ENCODE measurements at places on chromosomes 5 and 9.

- DNase-seq = no peak
Measured at GRCh38 chr5:143653766-143654282, 158.1 kb upstream of the HMHB1 start.

DNA sequence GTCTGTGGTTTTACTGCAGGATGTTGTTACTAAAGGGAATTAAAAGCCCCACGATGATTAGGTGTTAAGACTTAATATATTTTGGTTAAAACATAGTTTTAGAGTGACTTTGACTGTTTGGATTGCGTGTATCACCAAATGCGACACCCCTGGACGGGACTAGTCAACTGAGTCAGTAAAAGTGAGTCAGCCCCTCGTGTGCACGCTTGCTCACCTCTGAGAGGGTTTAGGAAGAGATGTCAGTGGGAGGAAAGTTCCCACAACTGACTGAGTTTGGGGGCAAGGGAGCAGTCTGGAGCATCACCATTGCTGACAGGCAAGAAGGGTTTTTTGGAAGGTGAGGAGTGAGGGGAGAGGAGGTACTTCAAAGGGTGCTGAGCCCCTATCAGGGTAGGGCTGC lies 14.4 kb upstream of the DMRT3 start:
- DNase-seq = no peak

- no peak for DNase-seq
Measured at GRCh38 chr5:177430972-177431316, 4.5 kb downstream of the GRK6 start.

DNA sequence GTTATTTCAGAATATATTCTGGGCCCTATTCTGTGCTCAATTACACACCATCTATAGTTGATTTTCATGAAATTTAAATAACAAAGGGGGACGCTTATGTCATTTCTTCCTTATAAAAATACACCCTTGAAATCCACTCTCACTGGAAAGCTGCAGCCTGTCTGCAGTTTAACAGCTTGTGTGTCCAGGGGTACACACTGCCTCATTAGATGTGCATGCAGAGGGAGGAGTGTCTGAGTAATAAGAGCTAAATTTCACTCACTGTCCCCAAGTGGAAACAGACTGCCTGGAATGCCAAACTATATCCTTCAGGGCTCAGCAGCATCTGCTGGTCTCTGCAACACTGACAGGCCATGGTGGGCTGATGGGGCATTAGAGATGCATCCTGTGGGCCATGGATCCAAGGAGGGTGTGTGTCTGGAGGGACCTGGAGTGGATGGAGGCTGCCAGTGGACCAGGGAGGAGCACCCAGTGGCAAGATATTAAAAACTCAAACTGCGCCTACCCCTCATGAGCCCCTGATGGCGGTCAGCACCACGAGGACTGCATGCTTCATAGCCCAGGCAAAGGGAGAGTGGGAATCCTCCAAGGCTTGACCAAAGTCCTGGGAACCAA lies 15.8 kb upstream of the TIFAB start:
- no peak for DNase-seq

DNA sequence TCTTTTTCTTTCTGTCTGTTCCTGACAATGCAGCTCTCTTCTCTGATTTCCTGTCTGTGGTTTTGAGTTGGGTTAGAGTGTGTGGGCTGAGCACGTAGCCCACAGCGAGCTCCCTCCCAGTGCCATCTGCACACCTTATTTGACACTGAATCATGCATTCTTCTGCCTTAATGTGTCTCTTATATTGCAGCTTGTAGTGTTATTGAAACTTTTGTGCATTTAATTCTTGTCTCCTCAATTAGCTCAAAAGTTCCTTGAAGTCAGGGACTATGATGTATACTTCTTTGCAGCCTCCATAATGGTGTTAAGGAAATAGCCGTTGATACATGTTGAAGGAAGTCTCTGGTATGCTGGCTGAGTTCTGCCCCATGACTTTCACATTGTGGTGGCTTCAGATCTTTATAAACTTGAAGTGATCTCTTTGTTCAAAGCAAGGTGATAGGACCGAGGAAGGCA lies 576.2 kb upstream of the CLINT1 start:
- DNase-seq = no peak

DNA sequence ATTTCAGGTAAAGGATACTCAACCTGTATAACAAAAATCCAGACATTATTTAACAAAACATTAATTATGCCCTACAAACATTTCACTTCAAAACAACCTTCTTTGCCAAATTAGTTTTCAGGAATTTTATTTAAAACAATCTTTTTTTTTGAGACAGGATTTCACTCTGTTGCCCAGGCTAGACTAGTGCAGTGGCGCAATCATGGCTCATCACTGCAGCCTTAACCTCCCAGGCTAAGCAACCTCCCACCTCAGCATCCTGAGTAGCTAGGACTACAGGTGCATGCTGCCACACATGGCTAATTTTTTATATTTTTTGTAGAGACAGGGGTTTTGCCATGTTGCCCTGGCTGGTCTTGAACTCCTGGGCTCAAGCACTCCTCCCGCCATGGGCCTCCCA lies 3.9 kb downstream of the FNIP1 start:
- no peak for DNase-seq

- DNase-seq = no peak
Measured at GRCh38 chr5:123156577-123157296, 67.7 kb downstream of the PRDM6 start.

DNA sequence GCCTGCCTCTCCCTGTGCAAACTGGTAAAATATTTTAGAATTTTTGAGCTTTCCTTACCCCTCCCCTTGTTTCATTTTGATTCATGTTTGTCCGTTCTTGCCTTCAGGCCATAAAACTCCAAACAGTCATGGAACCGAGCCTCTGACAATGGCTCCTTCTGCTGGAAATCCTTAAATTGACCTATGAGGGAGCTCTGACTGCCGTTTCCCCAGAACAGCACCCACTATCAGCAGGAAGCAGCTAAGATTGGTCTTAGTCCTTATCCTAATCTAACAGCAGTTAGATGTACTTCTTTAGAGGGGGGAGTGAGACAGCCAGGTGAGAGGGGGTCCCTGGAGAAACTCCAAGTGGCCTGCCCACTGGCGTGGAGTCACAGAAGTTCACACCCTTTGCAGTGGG lies 106.7 kb downstream of the FAM174A start:
- no peak for DNase-seq

GRCh38 chr9:84754881-84755280 lies 85.4 kb downstream of the NTRK2 start:
- DNase-seq = no peak

- no peak for DNase-seq
Measured at GRCh38 chr9:113609562-113610318, 146.2 kb downstream of the RGS3 start.

DNA sequence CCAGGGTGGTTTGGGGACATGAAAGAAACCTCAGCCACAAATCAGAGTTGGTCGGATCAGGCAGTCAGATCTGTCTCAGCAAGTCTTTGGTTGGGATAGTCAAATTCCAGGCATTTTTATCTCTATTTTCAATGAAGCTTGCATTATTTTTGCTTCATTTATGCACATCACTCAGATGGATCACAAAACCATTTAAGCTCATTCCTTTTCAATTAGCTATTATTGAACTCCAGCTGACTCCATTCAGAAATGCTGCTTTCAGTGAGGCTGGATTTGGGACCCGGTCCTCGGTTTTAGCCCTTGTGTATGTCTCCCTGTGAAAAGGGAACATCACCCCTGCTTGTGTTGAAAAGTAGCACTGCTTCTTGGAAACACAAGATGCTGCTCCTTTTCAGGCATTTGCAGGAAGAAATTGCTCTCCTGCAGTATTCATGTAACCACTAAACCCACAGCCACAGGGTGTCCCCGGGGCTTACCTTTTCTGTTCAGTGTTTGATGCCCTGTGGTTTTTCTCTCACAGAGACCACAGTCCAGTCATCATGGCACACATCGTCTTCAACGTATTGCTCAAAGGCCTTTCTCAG lies 232.9 kb downstream of the NFIB start:
- no peak for DNase-seq

GRCh38 chr5:131304414-131304813 lies 40.6 kb downstream of the CDC42SE2 start:
- no peak for DNase-seq

DNA sequence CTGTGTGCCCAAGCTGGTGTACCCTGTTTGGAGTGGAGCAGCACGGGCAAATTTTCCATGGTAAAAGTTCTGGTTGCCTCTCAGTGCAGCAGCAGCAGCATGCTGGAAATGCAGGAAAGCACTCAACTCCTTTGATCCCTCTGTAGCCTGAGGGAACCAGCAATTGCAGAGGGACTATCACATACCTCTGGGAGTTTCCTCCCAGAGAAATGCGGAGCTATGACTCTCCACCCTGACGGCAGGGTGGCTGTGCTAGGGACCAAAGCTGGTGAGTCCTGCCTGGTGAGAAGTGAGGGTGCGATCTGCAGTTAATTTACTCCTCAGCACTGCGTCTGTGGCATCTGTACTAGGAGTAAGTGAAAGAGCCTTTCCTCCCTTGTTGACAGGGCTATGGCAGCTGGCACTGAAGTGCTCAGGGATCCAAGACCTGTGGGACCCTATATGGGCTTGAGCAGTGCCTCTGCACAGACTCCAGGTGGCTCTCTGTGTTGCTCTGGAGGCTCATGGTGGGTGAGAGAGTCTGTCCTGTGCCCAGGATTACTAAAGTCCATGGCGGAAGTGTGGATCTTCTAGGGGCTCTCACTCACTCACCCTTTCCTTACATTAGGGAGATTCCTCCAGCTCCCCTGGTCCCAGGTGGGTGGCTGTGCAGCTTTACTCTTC lies 601.2 kb upstream of the TYRP1 start:
- no peak for DNase-seq

GRCh38 chr9:137476856-137477255 lies 17.7 kb upstream of the NSMF start:
- no peak for DNase-seq

DNA sequence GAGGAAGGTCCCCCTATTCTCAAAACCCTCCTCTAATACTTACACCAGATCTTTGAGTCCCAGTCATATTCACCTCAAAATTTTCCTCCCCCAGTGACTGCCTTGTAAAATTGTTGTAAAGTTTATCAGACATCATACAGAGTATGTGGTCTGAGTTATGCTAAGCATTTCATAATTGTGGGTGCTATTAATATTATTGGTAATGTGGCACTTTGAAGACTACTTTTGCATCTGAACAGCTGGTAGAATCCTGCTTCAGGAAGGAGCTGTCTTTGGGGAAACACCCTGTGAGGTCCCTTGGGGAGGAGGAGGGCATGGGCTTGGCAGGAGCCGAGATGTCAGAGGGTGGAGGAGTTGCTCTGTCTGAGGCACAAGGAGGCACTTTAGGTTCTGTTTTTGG lies 164.9 kb upstream of the ZNF618 start:
- no peak for DNase-seq

GRCh38 chr5:164608507-164608906 lies 1103.1 kb downstream of the MAT2B start:
- DNase-seq = no peak

GRCh38 chr5:162683284-162683683 lies 615.7 kb downstream of the GABRG2 start:
- no peak for DNase-seq

GRCh38 chr9:136080716-136081112 lies 14.4 kb downstream of the NACC2 start:
- DNase-seq = no peak

GRCh38 chr5:178145965-178146820 lies 7.5 kb downstream of the NHP2 start:
- peak; percentile 70 for DNase-seq

- no peak for DNase-seq
Measured at GRCh38 chr9:68653141-68653595, 51.9 kb upstream of the PIP5K1B start.

DNA sequence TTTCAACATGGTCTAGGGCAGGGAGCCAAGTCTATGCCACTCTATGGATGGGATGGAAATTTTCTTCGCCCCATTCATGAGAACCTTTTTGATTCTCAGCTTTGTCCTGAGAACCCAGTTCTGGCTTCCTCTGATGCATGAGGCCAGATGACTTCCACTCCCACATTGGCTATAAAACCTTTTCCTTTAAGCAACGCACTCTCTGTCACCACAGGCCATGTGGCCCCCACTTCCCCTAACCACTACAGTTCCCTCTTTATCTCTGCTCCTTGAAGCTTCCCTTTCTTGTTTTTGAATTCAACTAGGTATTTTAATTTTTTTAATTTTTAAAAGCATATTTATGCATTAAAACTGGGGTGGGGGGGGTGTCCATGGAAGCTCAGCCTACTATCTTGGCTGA lies 401.3 kb downstream of the ENC1 start:
- DNase-seq = no peak

- DNase-seq = no peak
Measured at GRCh38 chr5:87705876-87706275, 293.1 kb upstream of the CCNH start.

DNA sequence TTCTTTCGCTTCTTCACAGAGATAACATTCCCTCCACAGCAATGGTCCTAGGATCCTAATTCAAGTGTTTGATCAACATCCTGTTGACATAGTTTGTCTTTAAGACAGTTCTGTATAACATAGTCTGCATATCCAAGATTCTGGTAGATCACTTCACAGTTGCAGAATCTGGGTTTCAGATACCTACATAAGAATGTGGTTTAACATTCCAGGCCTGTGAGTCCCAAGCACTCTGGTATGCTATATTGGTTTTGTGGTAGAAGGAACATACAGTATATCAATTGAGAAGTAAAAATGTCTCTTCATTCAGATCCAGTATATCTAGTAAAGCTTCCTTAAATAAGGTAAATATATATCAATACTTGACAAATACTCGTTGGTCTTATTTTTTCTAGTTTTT lies 914.2 kb upstream of the CDH6 start:
- no peak for DNase-seq

DNA sequence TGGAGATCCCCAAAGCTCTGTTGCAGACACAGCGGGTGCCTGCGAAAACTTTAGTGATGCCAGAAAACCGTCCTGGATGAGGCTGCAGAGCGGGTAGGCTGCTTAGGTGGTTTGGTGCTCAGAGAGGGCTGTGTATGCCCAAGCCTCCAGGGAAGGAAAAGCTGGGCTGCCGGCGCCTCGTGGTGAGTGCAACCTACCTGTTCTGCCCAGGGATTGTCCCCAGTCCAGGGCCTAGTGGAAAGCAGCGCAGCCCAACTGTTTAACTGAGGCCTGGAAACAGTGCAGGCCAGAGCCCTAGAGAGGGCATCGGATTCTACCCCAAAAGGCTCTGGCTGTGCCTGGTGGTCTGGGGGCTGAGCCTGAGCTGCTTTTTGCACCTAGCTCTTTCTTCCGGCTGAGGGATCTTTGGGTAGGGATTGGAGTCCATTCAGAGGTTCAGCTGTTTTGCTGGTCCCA lies 2.8 kb downstream of the LMX1B start:
- no peak for DNase-seq

DNA sequence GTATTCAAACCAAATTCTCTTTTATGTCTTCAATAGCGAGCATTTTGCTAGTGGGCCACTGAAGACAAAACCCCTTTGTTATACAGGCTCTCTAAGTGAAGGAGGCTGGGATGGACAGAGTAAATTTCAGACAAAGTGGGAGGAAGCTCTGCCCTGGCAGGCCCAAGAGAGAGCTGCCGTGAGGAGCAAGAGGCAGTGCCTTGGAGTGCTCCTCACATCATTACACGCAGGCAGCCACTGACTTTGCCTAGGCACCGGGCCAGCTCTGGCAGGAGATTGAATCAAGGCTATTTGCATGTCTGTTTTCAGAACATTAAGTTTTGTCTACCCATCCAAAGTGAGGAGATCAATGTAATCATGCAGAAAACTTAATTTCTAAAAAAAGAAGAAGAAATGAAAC lies 167.7 kb downstream of the CCDC192 start:
- no peak for DNase-seq

Measured in T-helper 9 cell (primary cell).